ENCODE measurements at places on chromosomes 16 and 17. TPM values are rescaled to one million over a fixed set of nuclear protein-coding genes. Genes with fewer than 3 reads are reported as not detected.

Gene RNF227
- 4.1 TPM for total RNA-seq

Gene CSH1
- total RNA-seq, result not detected

Gene DBF4B
- total RNA-seq, result 1.6 TPM

Gene PRKAR1A
- 561 TPM for total RNA-seq

Gene GCSH
- total RNA-seq, result 22.1 TPM

Gene KRT12
- total RNA-seq, result not detected

Gene SCN4A
- total RNA-seq, result 7.0 TPM

Gene GJC1
- total RNA-seq, result 18.9 TPM

Gene TLCD3B
- total RNA-seq, result not detected

Gene PRSS21
- total RNA-seq, result not detected

Gene TMEM238L
- total RNA-seq, result not detected

Gene TMEM204
- 58.7 TPM for total RNA-seq

Gene SNN
- 38.5 TPM for total RNA-seq

Gene NOG
- total RNA-seq, result 0.63 TPM

Gene KCNG4
- not detected for total RNA-seq

Gene CFAP119
- 4.8 TPM for total RNA-seq

Gene LITAFD
- not detected for total RNA-seq

Gene KRTAP1-5
- not detected for total RNA-seq

Gene KRT23
- not detected for total RNA-seq

Gene QRICH2
- 1.7 TPM for total RNA-seq

Gene PYY
- not detected for total RNA-seq

Gene EXOC3L1
- 28.8 TPM for total RNA-seq

Gene KRTAP2-1
- total RNA-seq, result not detected

Gene COL1A1
- 37.4 TPM for total RNA-seq

Gene KRTAP29-1
- not detected for total RNA-seq

Gene SMIM22
- not detected for total RNA-seq

Gene CD2BP2
- total RNA-seq, result 39.9 TPM

Gene RNF222
- not detected for total RNA-seq

Gene RAMP2
- total RNA-seq, result 51.3 TPM

Gene NOL3
- 51.3 TPM for total RNA-seq

Gene CDRT4
- total RNA-seq, result 1.3 TPM

Gene DPEP2
- total RNA-seq, result 4.0 TPM

Gene TP53TG3C
- not detected for total RNA-seq

Gene FHOD1
- total RNA-seq, result 53.3 TPM

Gene SNF8
- total RNA-seq, result 91.9 TPM

Gene ACSM5
- 27.9 TPM for total RNA-seq

Gene SLFN14
- total RNA-seq, result not detected

Gene RPL38
- 387 TPM for total RNA-seq

Gene NFE2L1
- total RNA-seq, result 171 TPM

Gene SEPTIN12
- not detected for total RNA-seq

Gene OR4D2
- not detected for total RNA-seq

Gene CFAP97D1
- not detected for total RNA-seq

Gene FOXN1
- not detected for total RNA-seq
